ENCODE measurements at places on chromosomes 13 and 19.

DNA sequence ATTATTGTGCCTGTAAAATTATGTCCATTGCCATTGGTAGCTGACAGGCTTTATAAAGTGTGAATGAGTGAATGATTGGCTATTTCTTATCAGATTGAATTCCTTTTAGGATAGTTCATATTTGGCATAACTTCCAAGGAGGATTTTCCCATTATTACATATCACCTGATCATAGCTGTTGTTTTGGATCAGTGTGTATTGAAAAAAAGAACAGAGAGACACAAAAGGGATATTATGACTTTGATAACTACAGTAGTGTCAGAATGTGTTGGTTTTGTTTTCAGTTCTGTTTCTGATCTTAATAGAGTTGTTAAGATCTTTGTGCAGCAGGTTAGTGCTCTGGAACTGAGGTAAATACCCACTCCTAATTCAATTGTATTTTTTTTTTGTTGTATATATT is 103.8 kb downstream of the LRCH1 start:
- DNase-seq = no peak

GRCh38 chr13:37769078-37769477 is 100.5 kb downstream of the TRPC4 start:
- no peak for DNase-seq

DNA sequence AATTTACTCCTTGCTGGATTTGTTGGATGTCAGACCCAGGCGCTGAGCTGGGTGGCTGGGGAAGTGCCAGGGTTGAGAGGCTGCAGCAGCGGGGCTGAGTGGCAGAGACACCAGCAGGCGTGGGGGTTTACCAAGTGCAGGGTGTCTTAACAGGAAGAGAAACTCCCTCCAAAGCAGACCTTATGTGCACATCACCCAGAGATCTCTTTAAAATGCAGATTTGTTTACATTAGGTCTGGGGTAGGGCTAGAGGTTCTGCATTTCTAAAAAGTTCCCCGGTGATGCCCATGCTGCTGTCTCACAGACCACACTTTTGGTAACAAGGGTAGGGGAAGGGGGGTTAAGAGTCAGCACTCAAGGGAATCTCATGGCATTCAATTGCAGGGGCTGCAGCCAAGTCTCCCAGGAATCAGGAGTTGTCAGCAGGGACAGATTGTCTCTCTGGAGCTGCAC is 80.7 kb upstream of the OLFM4 start:
- no peak for DNase-seq

DNA sequence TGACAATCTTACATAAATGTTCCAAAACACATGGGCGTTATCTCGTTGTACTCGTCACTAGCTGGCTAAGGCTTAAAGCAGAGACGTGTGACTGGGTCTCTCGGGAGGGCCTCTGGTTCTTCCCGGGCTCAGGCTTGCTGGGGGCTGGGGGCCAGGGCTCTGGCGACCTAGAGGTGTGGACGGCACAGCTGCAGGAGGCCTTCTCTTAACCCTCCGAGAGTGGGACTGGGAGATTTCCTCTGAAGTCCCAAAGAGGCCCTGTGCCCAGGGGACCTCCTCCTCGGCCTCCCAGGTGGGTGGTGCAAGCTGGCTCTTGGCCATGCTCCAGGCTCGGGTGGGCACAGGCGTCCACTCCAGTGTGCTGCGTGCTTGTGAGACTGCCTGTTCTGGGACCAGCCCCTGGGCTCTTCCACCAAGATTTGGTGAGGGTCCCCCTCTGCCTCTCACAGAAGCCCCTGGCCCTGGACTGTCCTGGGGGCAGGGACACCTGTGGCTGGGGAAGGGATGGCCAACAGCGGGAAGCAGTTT is 2.2 kb downstream of the CAPS start:
- DNase-seq = no peak

DNA sequence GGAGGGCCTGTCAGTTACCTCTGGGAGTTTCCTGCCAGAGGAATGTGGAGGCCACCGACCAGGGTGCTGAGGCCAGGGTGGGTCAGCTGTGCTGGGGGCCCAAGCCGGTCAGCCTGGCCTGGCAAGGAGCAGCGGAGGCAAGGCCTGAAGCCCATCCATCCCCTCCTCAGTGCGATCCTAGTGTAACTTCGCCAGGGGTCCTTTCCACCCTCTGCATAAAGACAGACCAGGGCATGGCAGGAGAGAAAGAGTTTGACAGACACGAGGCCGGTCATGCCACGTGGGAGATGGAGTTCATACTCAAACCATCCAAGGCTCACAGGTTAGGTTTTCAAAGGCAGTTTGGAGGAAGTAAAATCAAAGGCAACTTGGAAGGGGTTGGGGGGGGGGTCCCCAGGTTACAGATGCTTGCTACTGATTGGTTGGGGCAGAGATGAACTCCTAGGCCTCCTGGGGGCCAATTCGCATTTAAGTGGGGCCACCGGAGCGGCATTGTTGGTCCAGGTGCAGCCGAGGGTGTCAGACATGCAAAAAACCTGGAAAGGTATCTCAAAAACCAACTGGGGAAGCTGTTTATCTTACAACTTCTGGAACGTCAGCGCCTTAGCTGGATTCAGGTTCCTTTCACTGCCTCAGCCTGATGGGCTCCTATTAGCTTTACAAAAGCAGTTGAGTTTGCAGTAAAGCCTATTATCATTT is 36.8 kb upstream of the DPRX start:
- DNase-seq = no peak

DNA sequence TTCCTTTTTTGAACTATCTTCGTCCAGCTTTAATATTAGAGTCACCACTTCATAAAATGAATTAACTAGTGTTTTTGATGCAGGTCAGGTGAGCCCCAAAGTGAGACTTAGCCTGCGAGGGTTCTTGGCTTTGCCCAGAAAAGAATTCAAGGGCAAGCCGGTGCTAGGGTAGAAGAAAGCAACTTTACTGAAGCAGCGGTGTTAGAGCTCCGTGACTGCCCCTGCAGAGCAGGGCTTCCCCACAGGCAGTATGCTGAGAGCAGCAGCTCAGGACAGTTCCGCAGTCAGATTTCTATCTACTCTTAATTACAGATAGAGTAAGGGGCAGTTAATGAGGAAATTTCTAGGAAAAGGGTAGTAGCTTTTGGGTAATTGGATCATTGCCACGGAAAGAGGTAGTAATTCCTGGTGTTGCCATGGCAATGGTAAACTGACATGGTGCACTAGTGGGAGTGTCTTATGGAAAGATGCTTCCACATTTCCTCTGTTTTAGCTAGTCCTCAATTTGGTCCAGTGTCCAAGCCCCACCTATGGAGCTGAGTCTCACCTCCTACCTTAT is 432.2 kb upstream of the ZNF507 start:
- no peak for DNase-seq

DNA sequence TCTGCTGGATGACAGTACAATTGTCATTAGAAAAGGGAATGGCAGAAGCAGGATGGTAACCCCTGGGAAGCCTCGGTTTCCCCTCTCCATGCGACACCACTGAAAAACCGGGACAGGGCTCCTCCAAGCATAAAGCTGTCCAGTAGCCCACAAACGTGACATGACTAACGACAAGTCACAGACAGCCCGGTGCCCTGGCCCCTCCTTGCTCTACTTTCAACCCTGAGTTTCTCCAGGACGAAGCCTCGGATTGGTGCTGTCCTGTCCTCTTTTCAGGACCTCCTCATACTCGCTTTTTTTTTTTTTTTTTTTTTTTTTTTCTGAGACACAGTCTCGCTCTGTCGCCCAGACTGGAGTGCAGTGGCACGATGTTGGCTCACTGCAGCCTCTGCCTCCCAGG is 16.3 kb downstream of the DPP9 start:
- DNase-seq = no peak

- DNase-seq = no peak
These were observed 780.9 kb upstream of the KLHL1 start for GRCh38 chr13:70889163-70889562.

GRCh38 chr19:22620401-22620800 is 13.7 kb upstream of the ZNF492 start:
- no peak for DNase-seq

DNA sequence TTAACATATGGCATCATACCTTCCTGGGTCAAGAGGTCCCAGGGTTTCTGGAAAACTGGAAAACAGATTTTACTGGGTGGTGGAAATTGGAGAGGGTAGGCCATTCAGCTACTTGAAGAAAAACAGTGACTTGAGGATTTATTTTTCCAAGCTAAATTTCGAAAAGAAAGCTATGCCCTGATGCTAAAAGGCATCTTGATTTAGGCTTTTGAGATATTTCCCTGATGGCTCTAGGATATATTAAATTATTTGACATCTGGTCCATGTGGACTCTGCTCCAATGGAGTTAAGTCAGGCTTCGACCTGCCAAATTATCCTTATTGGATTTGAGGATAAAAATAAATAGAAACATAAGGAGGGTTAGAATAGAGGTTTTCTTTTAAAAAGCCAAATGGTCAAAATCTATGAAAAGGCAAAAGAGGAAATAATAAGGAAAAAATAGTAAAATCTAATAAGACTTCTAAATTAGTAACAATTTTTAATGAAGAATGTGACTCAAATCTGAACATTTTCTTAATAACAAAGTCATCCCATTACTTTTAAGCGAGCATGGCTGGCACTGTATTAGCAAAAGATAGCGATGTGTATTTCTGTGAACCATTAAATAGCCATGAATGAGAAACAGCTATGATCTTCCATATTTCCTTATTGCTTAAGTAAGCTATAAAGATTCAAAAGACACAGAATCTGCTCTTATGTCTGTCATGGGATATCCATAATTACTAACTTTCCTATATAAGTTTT is 190.0 kb upstream of the MIR17HG start:
- no peak for DNase-seq

- DNase-seq = no peak
These were observed 35.0 kb downstream of the FAM124A start for GRCh38 chr13:51257187-51257586.

DNA sequence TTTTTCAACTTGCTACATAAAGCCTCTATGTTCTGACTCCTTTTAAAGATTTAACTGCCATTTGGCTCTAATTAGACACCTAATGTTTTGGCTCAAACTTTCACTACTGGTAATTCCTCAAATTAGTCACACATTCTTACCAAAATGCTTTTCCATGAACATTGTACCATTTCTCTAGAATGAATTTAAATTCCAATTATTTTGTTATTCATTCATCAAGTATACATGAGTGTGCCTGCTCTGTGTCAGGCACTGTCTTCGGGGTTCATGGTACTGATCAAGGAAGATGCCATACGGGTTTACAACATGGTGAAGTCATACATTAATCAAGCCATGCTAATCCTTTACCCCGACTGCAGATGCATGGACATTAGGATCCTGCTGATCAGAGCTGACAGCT is 69.1 kb upstream of the POSTN start:
- no peak for DNase-seq

- no peak for DNase-seq
These were observed 74.1 kb downstream of the ABCC4 start for GRCh38 chr13:95226932-95227695.

DNA sequence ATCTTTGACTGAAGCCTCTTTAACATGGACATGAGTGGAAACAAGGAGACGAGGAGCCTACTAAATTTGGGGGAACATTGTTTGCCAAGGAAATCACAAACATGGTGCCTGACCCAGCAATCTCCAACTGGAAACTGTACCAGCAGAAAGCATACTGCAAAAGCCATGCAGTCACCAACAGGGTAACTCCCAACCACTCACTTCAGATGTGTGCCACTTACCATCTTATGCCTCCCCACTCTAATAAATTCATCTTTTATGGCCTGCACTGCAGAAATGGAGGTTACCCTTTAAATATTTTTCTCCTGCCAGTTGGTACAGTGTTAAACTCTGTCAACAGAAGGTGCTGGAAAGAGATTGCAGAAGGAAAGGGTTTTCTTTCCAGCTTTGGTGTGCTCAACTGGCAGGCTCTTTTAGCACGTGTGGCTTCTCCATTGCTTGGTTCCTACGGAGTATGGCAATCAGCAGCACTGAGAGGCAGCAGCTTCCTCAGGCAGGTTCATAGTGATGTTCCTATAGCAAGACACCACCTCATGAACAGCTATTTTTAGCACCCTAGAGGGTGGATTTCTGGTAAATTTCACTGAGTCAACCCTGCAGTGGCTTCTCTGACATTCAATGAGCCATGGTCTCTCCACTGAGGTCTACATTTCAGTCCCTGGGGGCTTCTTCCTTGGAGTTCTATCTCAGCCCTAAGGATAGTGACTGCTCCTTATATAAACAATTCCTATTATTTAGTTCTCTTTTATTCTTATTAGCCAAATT is 21.4 kb downstream of the MIR17HG start:
- no peak for DNase-seq

- peak; percentile 2 for DNase-seq
These were observed 60.9 kb upstream of the RANBP3 start for GRCh38 chr19:6038634-6039405.

- DNase-seq = no peak
These were observed 99.2 kb downstream of the ABCC4 start for GRCh38 chr13:95201814-95202651.

DNA sequence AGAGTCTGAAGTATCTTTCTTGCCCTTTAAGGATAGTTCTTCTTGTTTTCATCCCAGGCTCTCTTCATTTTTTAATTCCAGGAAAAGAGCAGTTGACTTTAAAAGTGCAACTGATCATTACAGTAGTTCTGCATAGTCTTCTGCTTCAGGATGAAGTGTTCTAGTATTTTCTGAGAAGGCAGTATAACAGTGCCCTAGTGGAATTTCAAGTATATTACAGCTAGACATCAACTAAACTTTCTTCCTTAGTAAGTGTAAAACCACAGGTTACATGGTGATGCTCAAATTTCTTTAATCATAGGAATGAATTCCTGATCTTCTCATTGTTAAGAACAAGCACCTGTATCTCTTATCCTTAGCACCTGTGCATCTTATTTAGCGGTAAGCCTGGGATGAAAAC is 10.9 kb downstream of the NUFIP1 start:
- no peak for DNase-seq

DNA sequence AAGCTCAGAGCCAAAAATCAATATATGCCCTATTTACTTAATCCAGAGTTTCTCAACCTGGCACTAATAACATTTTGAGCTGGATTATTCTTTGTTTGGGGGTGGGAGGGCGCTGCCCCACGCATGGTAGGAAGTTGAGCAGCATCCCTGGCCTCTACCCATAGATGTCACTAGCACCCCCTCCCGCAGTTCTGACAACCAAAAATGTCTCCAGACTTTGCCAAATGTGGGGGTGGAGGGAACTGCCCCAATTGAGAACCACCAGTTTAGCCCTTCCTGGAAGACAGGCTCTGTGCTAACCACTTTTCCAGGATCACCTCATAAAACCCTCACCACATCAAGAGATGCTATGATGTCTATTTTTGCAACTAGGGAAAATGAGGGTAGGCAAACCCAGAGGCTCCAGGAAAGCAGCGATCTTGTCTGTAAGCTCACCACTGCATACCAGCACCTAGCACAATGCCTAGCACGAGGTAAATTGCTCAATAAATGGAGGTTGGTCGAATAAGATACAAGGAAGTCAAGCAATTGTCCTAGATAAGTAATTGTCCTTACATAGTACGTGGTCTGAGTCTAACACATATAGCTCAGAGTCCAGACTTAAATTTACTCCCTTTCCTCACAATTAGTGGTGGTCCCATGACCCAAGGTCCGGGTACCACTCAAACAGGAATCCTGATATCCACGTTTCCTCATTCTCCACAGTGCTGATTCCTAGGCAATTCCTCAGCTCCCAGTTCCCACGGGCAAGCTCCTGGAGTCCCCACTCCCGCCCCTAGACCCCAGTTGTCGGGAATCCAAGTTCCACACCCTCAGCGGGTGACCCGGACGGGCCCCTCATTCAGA is 892 bp downstream of the TRIR start:
- DNase-seq = peak; percentile 70
